Left renal cortex interstitium (tissue), 4 donors: ENCODE measurements at places on chromosomes 11 and 22.

DNA sequence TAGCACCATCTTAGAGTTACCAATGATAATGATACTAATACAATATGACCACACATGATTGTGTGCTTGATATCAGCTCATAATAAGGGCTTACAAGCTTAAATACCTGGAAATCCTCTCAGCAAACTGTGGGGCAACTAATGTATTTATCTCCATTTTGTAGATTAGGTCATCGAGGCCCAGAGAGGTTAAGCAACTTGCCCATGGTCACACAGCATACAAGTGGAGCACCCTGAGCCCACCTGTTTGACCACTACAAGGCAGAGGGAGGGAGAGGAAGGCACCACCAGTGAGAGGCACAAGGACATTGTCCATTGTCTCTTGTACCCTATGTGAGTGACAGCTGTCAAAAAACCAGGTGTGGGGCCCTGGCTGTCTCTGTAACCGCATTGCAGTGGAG, 123.7 kb downstream of the MIAT start:
- DNase-seq, result no peak

GRCh38 chr11:23755769-23756168, 741.1 kb upstream of the LUZP2 start:
- DNase-seq, result no peak

DNA sequence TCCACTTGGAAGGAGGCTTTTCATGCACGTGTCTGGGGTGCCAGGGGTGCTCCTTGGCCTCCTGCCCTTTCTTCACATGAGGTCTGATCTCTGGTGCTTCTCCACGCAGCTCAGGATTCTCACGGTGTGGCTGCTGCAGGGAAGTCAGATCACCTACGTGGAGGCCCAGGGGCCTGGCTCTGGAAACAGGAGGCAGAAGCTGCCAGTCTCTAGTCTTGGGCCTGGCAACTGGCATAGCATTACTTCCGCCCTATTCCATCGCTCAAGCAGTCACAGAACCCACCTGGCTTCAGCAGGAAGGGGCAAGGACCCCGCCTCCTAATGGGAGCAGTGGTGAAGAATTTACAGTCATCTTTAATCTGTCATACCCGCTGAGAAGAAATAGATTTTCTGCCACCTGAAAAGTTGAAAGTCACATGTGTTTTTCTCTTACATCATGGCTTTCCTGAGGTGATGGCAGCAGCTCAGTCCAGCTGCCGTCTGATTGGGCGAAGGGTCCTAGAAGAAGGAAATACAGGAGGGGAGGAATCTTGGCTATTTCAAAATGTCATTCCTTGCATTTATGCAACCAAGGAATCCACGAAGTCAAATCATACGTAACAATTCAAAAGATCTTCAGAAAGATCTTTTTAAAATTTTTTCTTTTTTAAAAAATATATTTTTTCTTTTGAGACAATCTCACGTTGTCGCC, 50.1 kb upstream of the DKK3 start:
- DNase-seq, result no peak

GRCh38 chr11:93857413-93858120, 7.1 kb upstream of the VSTM5 start:
- DNase-seq, result no peak

DNA sequence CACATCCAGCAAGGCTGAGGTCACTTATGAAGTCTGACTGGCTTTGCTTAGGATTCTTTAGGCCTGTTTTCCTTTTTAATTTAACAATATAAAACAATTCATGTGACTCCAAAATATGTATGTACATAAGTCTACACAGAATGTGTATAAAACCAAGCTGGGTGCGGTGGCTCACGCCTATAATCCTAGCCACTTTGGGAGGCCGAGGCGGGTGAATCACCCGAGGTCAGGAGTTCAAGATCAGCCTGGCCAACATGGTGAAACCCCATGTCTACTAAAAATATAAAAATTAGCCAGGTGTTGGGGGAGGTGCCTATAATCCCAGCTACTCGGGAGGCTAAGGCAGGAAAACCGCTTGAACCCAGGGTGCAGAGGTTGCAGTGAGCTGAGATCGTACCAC, 83.1 kb downstream of the SHANK2 start:
- DNase-seq, result no peak

GRCh38 chr22:25447686-25448434, 116.6 kb upstream of the GRK3 start:
- DNase-seq, result peak; percentile 56

DNA sequence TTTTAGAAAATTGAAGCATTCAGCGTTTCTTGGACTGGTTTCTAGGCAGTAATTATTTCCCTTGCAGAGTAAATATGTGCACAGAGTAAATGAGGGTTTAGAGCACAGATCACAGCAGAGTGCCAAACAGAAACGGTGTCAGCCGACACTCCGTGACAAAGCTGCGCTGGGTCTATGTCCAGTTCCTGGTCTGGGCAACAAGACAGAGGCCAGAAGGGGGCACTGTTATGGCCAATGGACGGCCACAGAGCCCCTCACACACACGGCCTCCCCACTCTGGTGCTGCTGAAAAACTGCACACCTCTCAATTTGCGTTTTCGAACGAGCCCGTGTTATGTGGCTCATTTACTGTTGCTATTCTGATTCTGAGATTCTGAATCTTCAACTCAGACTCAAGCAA, 180.7 kb downstream of the MPPED1 start:
- no peak for DNase-seq
